Fibroblast of skin of abdomen (primary cell): ENCODE measurements at places on chromosomes 12 and 14.

DNA sequence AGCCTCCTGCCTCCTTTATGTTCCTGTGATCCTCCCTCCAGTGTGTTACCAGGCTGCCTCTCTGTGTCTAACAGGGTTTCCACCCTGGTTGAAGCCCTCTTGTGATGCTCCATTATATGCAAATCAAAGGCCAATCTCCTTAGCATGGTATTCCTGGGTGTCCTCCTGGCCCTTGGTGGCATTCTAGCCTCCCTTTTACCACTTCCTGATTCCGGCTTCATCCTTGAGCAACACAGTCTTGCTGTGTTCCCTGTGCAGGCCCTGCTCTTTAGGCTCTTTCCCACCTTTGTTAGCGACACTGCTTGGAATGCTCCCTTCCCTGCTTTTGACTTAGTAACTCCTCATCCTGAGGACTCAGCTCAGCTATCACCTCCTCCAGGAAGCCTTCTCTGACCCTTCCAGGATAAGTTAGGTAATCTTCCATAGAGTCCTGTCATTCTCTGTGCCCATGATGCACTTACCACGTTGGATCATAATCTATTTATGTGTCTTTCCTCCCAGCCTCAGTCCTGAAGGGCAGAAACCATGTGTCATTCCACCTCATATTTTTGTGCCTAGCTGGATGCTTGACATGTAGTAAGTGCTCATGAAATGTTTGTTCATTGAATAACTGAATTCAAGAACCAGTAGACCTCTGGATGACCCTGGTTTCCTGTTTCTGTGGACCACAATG, 37.3 kb downstream of the PRKCH start:
- no peak for DNase-seq

DNA sequence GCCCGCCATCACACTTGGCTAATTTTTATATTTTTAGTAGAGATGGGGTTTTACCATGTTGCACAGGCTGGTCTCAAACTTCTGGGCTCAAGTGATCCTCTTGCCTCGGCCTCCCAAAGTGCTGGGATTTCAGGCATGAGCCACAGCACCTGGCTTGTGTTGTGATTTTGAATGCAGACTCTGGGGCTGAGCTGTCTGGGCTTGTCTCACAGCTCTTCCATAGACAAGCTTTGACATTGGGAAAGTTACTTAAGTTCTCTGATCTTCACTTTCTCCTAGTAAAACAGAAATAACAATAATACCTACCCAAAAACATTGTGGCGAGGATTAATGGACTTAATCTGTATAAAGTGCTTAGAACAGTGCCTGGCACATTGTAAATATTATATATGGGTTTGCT, 36.0 kb downstream of the TMBIM6 start:
- DNase-seq: no peak

- peak; percentile 69 for DNase-seq
These were observed 57.3 kb downstream of the FLRT2 start for GRCh38 chr14:85587151-85587711.

DNA sequence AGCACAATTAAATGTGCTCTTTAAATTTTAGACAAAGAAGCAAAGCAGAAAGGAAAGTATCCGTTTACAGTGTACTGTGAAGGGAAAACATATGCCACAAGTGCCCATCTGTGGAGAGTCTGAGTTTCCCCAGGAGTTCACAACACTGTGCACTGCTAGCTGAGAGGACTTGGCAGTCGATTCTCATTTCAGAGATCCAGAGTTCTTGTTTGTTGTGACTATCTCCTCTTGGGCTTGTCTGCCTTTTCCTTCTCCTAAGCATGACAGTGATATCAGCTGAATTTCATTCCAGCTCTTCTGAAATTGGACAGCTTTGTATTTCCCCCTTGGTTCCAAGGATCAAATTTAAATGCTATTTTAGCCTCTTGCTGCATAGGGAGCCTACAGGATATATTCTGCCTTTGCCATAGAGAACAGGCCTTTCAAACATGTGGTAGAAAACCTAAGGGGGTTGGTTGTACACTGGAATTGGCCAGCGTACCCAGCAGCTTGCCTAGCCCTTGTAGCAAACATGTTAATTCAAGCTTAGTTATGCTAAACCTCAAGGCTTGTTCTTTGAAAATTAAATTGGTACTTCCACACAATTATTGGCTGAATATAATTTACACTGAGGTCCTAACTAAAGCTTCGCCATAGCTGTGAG, 259.2 kb upstream of the NOVA1 start:
- no peak for DNase-seq

- peak; percentile 83 for DNase-seq
These were observed 267.1 kb downstream of the LRFN5 start for GRCh38 chr14:41873686-41874317.

DNA sequence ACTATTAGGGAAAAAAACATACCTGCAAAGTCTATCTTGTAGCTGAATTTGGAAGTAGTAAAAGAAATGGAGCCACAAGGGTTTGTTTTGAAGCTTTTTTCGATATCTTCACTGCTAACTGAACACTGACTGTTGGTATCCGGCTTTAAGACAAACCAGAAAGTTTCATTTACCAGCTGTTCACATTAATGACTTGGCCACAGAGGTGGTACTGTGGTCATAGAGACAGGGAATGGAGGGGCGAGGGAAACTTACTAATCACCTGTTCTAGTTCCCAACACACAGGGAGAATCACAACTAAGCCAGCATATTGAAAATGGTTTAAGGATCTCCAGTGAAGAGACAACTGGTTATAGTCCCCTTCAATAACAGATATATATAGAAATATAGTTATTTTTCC, 44.3 kb downstream of the PARP11 start:
- DNase-seq: no peak

GRCh38 chr12:110227138-110227537, 53.9 kb upstream of the ATP2A2 start:
- no peak for DNase-seq

GRCh38 chr14:20487396-20487725, 18.0 kb upstream of the RNASE10 start:
- DNase-seq: no peak

DNA sequence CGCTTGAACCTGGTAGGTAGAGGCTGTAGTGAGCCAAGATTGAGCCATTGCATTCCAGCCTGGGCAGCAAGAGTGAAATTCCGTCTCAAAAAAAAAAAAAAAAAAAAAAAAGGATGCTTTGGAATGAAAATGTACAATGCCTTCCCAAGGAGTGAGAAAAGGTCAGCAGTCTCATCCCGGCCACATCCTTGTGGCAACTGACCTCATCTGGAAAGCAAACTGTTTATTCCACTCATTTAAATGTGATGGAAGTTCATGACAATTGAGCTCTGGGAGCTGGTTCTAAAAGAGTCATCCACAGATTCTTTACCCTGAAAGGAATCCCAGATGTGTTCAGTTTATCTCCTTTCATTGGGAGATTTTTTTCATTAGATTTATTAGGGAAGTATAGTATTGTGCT, 19.4 kb upstream of the LIMA1 start:
- DNase-seq: peak; percentile 7

- DNase-seq: no peak
These were observed 784.6 kb downstream of the LRFN5 start for GRCh38 chr14:42391146-42391834.

DNA sequence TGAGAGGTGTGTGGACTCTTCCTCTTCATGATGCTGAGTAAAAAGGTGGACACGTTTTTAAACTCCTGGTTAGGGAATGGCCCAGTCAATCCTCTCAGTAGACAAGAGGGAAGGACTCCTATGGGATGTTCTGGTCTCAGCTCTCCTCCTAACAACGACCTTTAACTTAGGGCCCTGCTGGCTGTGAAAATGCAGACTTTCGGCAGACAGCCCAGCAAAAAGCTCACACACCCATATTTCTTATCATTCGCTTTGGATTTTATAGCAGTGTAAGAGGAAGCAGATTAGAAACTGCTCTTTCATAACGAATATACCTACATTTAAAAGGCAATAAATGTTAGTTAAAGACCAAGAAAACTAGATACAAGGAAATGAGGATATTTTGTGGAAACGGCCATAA, 18.0 kb upstream of the YARS2 start:
- DNase-seq: no peak

DNA sequence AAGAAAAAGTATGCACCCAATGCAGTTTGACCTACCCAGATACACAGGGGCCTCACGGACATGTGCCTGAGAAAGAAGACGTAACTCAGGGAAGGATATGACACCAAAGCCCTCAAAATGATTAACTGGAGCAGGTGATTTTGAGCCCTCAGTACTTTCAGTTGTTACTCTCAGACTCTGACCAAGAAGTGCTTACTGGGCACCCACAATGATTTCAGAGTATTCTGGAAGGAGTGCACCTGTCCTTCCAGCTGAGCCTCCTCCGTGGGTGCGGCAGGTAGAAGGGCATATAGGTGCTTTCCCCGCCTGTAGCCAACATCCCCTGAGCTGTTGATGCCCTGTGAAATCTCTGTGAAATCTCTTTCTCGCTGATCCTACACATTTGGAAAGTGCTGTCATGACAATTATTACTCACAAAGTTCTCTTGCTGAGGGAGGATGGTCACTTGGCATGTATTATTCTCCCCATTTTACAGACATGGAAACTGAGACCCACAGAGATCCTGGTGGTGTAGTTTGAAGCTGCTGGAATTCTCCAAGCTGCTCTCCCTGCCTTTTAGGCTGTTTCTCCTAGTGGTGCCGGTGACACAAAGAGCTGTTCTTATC, 154.3 kb upstream of the CCND2 start:
- no peak for DNase-seq

GRCh38 chr14:68822132-68822651, 29.3 kb upstream of the ZFP36L1 start:
- DNase-seq: no peak

DNA sequence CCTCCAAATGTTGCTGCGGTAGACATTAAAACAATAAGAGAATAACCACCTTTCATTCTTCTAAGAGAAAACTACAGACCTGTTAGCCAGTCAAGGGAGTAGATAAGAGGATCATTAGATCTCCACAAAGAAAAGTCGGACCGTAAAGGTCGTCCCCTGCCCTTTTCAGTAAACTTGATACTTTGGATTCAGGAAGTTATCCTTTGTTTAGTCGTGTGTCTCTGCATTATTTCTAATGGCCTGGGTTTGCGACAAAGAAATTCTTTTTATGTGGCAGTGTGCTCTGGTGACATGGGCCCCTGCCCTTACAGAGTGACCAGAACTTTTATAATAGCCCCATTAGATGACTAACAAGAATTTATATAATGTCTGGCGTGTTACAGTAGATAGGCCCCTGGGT, 44.6 kb upstream of the EVL start:
- no peak for DNase-seq

- DNase-seq: peak; percentile 79
These were observed 393 bp upstream of the KLHL33 start for GRCh38 chr14:20436363-20436755.

- no peak for DNase-seq
These were observed 209.6 kb upstream of the RTL1 start for GRCh38 chr14:101113108-101113612.

GRCh38 chr14:75132382-75133086, 5.7 kb upstream of the NEK9 start:
- DNase-seq: peak; percentile 69

DNA sequence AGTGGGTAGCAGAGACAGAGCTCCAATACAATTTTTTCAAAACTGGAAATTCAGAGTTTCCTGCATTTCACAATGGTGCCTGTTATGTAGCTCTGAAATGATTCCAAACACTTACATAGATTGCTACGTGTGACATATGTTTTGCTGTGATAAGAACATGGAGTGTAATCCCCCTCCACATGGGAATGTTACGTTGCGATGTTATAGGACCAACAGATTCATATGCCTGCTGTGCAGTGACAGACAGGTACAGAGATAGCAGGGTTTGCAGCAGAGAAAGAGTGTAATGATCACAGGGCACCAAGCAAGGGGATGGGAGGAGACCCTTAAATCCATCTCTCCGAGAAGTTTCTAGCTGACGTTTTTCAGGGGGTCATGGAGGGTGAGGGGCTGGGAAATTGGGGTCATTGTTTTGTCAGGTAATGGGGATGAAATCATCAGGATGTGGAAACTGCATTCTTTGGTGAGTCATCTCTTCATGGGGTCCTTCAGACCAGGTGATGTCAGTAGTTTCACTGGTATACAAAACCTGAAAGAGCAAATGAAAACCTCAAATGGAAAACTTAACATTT, 76.6 kb upstream of the OSBPL8 start:
- peak; percentile 17 for DNase-seq

GRCh38 chr14:49975276-49975675, 82.4 kb downstream of the ARF6 start:
- DNase-seq: peak; percentile 91

GRCh38 chr12:22624870-22625761, at the start of gene ETNK1:
ETNK1 (plus strand) TSS chr12:22625171; CDS start chr12:22625431, 260 bp downstream.
- peak; percentile 92 for DNase-seq

DNA sequence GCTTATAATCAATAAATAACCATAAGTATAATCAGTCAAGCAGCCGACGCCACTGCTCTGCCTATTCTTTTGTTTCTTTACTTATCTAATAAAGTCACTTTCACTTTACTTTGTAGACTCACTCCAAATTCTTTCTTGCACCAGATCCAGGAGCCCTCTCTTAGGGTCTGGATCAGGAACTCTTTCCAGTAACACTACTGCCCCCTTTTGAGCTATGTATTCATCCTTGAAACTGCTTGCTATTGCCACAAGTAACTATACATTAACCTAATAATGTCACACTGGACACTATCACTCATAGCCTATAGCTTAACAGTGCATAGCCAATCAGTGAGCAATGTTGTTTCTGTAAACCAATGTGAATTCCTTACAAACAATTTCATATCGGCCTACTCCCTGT, 2.8 kb upstream of the NID2 start:
- peak; percentile 63 for DNase-seq

DNA sequence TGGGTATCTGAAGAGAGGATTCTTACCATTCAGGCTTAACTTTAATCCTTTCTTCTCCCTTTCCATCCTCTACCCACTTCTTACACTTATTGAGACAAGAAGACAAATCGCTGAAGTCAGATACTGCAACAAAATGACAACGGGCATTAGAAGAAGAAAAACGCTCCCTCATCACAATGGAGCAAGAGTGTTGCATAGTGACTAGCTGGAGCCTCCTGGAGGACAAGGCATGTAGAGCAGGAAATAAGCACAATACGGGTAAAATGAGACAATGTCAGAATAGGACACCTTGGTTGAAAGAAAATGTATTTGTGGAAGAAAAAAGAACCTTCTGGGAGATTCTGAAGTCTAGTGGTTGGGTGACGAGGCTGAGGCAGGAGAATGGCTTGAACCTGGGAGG, 501.0 kb downstream of the RERGL start:
- DNase-seq: no peak

- no peak for DNase-seq
These were observed 42.8 kb downstream of the NOC4L start for GRCh38 chr12:132186857-132187620.

- no peak for DNase-seq
These were observed 51.9 kb downstream of the PRMT8 start for GRCh38 chr12:3542911-3543310.

GRCh38 chr14:53408175-53408879, 255.2 kb upstream of the DDHD1 start:
- no peak for DNase-seq

- DNase-seq: peak; percentile 9
These were observed 20.3 kb downstream of the DCAF5 start for GRCh38 chr14:69132513-69133181.

GRCh38 chr12:92717202-92717601, 14.4 kb downstream of the PLEKHG7 start:
- peak; percentile 10 for DNase-seq
